Natural killer cell treated with Interleukin-12 subunit alpha and Interleukin-12 subunit beta and Interleukin-15 and Interleukin-18, amount 100 ng/mL, for 72 hours (primary cell): ENCODE measurements at places on chromosomes 2 and 18.

DNA sequence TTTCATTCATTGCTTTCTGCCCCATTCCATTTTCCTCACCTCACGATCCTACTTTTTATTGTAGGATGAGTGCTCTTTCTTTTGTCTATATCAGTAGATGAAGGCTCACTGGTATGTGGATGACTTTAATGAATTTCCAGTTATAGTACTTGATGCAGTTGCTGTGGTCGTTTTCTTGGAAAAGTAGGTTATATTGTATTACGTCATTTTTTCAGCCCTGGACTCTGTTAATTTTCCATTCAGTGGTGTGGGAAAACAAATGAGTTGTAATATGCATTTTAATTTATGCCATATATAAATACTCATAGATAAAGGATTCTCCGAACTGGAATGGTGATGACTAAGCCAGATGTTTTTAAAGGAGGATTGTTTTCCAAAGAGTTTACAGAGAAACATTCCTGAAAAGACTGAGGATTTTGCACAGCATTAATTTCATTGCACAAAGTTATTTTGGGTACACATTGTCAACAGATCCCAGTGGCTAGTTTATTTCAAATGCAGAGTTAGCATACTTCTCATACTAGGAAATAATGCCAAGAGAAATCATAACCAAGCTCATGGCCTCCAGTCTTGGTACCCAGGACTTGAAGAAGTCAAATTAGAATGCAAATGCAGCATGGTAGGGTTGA is 189.7 kb downstream of the PAX3 start:
- no peak for DNase-seq

DNA sequence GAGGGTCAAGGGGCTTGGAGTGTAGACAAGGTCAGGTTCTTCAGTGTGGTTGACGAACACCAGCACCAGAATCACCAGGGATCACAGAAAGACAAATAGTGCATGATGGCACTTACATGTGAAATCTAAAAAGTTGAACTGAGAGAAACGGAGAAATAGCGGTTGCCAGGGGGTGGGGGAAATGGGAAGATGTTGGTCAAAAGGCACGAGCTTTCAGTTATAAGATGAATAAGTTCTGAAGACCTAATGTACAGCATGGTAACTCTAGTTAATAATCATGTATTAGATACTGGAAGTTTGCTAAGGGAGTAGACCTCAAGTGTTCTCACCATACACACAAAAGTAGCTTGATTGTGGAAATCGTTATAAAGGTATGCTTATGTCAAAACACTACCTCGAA is 43.7 kb upstream of the DARS1 start:
- DNase-seq, result no peak

- no peak for DNase-seq
Measured at GRCh38 chr2:215751911-215752272, 261.5 kb downstream of the MREG start.

DNA sequence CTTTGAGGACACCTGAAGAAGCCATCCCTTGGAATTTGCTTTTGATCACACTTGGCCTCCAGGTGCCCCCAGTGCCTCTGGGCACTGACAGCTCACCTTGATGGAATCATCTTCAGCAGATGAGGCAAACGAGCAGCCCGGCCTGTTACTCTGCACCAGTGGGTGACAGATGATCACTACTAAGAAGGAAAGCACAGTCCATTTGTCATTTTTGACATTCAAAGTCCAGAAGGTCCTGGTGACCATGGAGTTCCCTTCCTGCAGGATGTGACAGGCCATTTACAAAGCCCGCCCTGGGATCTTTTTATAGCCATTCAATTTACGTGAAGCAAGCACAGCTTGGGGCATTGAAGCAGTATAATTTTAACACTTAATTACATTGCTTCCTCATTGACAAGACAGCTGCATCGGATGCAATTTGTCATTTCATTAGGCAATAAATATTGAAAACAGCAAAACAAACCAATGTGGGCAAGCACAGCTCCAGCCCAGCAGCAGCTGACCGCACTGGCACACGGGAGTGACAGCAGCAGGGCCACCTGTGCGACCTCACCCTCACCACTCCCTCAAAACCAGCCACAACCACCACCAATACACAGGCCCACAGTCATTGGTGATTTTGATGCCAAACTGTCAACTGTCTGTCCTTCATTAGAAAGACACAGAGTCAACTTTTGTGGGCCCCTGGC is 76.0 kb upstream of the SLC66A3 start:
- no peak for DNase-seq

GRCh38 chr2:42047488-42048298 is at the start of gene PKDCC:
Gene PKDCC, plus strand, starts transcription at chr2:42048021. Its CDS starts 179 bp downstream, at chr2:42048200.
- DNase-seq, result peak; percentile 67

DNA sequence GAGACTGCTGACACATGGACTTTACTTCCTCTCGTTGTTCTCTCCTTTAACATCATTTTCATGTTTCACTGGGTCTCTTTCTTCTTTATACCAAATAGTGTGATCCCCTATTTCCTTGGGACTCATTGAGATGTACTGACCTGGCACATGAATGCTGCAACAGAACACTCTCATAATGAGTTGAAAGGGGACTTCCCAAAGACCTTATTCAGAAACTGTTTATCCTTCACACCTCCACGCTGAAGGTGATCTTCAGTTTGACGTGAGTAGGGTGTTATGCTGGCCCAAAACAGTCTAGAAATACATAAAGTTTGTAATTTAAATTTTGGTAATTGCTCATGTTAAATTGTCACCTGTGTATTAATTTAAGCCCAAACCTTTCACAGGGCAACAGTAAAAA is 1096.8 kb upstream of the GYPC start:
- no peak for DNase-seq

DNA sequence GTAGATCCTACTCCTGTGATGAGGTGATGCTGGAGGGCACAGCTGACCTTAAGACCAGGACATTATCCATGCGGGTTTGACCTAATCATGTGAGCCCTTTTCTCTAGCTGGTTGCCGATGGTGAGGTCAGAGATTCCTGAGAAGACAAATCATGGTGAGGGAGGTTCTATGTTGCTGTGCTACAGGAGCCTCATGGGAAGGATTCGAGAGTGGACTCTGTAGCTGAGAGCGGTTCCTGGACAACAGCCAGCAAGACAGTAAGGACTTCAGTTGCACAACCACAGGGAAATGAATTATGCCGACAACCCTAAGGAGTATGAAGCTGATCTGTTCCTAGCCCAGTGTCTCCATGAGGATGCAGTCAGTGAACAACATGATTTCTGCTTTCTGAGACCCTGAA is 80.4 kb downstream of the EPB41L3 start:
- no peak for DNase-seq

- DNase-seq, result no peak
Measured at GRCh38 chr2:69083235-69083748, 70.3 kb downstream of the ANTXR1 start.

DNA sequence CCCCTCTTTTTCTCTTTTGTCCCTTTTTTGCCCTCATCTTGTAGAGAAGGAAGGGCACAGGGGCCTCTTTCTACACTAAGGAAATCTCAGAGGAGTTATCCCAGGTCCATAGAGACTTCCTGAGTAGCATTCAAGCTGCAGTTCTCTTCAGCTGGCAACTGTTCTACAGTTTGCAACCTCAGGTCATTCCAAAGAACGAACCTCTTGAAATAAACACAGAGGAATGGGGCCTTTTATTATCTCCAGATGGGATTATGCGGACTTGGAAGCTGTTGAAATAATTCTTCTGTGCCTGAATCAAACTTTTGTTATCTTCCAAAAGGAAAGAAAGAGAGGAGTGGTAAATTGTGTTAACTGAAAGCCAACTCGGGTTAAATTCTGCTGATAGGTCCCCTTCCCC is 31.0 kb upstream of the NFE2L2 start:
- DNase-seq, result no peak

GRCh38 chr2:233638836-233639235 is 2.6 kb downstream of the UGT1A10 start:
- DNase-seq, result no peak

DNA sequence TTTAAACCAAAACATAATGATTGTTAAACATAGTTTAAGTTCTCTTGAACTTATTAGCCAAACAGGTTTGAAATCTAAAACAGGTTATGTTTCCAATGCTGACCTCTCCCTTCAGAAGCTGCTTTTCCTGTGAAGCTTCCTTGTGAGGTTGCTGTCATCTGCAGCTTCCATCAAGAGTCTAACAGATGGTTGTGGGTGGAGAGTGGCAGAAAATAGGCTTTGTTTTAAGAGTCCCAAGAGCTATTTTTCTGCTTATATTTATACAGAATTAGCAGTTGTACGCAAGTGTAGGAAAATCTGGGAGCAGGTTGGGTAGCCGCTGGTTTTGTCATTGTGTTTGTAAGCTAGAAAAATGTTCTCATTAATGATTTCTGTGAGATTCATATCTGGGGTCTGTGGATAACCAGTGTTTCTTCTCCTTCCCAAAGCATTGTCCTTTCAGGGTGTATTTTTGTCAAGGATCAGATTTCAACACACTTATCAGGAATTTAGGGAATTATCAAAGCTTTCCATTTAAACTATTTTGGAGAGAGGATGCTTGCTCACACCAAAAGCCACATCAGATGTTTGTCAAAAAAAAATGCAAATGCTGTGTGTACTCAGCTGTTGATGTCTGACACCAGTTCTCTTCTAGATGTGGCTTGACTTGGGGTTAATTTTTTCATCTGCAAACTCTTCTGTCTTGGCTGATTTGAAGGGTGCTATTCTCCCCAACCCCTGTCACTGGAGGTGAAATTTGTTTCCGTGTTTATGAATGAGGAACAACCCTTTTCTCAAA is 78.1 kb upstream of the KIF5C start:
- no peak for DNase-seq

GRCh38 chr2:26809876-26810577 is 24.2 kb downstream of the CENPA start:
- no peak for DNase-seq

GRCh38 chr2:35294636-35295263 is 1060.8 kb upstream of the CRIM1 start:
- no peak for DNase-seq

- no peak for DNase-seq
Measured at GRCh38 chr2:235268535-235268934, 225.3 kb upstream of the AGAP1 start.

DNA sequence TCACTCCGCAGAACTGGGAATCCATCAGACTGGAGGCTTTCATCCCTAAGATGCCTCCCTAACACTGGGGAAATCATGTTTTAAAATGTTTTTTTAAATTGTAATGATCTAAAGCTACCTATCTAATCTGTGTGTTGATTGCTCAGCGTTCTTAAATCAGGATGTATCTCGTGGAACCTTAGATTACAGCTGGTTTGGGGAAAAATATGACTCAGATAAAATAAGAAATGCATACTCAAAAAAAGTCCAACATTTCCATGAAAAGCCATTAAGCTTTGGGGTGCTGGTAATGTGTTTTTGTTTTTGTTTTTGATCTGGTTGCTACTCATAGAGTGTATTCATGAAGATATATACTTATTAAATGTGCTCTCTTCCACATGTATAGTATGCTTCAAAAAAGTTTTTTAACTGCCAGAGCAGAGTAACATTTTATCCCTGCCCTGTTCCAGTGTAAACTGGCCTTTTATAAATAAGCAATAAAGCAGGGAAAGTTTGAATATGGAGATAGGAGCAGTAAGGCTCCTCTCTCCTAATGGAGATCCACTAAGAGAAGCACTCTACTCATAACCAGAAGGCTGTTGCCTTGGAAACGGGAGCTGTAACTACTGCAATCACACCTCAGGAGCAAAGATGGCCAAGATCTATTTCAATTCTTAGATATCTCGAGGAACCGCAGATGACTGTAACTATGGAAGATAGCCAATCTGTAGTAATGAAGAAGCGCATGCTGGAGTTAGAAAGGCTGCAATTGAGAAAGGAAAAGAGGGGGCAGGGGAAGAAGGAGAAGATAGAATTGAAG is 41.6 kb downstream of the ANKRD44 start:
- DNase-seq, result no peak

DNA sequence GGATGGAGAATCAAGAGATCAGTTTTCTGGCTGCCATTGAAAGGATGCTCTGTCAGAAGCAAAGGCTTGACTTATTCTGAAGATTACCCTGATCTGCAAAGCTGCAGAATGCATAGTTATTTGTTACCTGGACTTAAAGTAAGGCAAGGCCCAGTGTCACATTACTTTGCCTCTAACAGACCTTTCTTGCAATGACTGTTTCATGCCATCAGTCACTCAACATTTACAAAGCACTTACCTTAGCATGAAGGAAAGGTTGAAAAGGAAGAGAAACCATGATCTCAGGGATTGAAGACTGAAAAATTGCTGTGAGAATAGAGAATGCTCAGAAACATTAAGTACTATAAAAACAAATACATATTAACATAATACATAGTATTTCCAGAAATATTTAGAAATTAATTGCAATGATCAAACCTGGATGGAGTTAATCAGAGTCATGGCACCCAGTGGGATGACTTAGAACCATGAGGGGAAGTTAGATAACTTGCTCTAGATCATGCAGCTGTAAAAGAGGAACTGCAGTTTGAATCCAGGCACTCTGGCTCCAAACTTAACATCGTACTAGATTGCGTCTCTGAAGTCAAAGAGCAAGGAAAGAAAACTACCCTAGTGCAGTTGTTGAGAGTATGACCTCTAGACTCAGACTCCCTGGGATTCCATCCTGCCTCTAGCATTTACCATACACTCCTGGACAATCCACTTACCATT is 26.5 kb upstream of the FAM117B start:
- no peak for DNase-seq

GRCh38 chr2:9914384-9915065 is 37.0 kb upstream of the GRHL1 start:
- DNase-seq, result no peak
